RKO (cell line): ENCODE measurements at places on chromosomes 6 and 20.

- DNase-seq, result peak; percentile 23
Observed at GRCh38 chr6:161139766-161140553, 133.9 kb downstream of the AGPAT4 start.

DNA sequence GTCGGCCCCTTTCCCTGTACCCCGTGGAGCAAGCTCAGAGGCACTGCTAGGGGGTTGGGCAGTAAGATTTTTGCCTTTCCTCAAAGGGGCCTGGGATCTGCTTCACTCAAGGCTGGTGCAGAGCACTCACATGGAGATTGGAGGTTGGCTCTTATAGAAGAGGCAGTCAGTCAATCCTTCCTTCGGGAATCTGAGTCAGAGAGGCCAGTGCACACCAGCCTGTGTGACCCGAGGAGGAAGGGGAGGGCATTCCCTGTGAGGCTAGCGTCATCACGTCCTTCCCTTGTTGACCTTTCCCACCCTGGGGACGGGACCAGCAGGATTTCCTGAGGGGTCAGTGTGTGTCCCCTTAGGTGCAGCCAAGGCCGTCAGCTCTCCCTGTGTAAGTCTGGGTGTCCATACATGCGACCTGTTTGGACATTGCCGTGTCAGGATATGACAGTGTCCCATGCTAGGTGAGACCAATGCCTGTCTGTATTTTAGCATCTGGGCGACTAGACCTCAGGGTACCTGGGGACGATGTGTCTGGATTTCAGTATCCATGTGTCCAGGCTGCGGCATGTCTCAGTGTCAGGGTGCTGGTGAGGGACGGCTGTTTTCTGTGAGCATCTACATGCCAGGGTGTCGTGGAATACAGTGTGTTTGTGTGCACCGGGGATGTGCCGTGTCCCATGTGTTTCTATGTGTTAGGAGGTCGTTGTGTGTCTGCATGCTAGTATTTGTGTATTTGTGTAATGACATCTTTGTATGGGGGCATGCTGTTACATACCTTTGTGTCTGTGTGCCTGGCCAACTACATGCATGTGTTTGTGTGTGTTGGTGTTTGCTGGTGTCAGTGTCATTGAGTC is 2.8 kb upstream of the ZNF512B start:
- DNase-seq, result peak; percentile 55

DNA sequence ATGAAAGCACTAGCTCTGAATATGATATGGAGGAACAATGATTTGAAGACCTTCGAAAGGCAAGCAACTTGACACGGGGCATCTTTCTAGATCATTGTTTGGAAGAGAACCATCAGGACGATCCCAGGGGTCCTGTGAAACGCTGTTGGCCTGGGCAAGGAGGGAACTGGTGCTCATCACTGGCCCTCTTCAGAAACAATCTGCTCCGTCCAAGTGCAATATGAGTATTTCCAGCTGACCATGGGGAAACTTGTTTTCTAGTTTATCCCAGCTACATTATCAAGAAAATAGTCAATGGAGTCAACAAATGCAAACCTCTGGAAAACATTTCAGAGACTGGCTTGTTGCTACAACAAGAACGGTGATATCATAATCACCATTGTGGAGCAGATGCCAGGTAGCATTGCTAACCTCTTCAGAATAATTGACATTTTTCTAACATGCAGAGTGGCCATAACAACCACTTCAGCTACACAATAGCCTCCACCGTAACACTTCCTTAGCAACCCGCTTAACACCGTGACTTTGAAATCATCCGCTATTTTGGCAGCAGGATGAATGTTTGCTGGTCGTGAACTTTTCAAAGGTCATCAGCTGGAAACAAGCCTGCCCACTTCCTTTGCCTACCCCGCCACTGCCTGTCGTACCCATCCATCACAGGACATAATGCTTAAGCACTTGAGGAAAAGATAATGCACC is 112.0 kb upstream of the PDE10A start:
- no peak for DNase-seq

GRCh38 chr20:50193199-50193835 is 2.7 kb downstream of the CEBPB start:
- no peak for DNase-seq

GRCh38 chr20:45834797-45835161 is 1.2 kb downstream of the SNX21 start:
- no peak for DNase-seq

DNA sequence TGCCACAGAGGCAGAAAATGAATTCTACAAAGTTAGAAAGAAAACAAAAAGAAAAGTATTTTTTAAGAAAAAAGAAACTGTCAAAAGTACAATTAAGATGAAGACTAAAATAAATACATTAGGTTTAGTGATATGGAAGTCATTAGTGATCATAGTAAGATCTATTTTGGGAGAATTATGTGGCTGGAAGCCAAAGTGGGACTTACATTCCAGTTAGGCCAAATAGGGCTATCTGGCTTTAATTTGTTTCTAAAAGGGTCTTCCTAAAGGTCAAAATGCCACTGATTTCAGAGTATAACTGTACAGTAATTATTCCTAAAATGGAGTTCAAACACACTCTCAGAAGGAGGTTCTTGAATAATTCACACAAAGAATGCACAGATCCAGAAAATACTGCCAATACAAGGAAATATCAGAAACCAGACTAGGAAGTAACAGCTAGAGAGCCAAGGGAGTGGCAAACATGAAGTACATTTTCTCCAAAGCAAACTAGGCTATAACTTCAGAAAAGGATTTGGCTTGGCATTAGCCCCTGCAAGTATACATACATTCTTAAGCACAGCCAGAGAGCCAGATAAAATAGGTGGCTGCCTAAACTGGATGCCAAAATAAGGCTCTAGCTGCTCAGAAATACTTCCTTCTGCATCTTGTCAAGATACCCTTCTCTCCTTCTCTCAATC is 45.3 kb downstream of the PDSS2 start:
- DNase-seq, result no peak

DNA sequence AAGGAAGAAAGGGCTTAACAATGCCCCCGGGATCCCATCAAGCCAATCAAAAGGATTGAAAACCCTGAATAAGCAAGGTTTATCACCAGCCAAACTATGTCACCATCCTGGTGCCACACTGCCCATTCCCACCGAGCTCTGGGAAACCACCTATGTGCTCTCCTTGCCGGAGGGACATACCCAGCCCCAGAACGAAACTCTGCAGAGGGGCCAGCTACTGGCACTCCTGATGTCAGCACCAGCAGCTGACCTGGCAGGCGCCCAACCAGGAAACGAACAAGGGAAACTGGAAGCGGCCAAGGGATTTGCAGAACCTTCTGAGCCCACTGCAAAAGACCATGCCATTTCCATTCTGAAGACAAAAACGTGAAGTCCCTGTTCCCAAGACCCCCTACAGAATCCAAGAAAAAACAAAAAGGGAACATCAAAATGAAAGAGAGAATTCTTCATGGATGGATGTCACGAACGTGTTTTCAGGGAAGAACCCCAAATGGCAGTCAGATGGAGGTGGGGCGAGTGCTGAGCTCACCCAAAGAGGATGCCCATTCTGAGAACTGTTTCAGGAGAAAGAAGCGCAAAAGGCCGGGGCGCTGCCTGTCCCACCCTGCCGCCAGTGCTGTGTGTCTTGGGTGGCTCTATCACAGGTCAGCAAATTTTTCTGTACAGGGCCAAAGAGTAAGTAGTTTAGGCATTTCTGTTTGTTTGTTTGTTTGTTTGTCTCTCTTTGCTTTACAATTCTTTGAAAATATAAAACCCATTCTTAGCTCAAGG is 305.2 kb downstream of the ESR1 start:
- no peak for DNase-seq

- DNase-seq, result no peak
Observed at GRCh38 chr6:55679503-55679902, 100.5 kb upstream of the HMGCLL1 start.

DNA sequence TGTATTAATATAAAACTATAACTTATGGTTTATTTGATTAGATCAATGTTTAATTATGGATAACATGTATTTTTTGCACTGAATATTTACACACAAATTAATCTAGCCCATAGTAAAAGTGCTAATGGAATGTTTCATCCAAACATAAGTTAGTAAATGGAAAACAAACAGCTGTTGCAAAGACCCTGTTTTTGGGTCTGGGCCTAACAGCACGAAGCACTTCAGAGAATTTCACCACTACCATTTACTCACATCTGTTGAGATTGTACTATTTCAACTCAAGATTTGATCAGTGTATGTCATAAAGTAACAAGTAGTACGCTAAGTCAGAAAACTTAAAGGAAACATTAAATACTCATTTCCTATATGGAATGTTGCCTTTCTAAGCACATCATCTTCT is 359.6 kb downstream of the LAMA2 start:
- no peak for DNase-seq

GRCh38 chr6:70538376-70538775 is 28.4 kb upstream of the SDHAF4 start:
- DNase-seq, result no peak

GRCh38 chr20:3046677-3047462 is 1.0 kb downstream of the MRPS26 start:
- peak; percentile 53 for DNase-seq

GRCh38 chr6:85449388-85449817 is 480 bp upstream of the NT5E start:
- peak; percentile 42 for DNase-seq

GRCh38 chr6:97021194-97021593 is 96.7 kb downstream of the KLHL32 start:
- DNase-seq, result no peak

GRCh38 chr6:40640599-40641227 is 53.5 kb upstream of the LRFN2 start:
- DNase-seq, result no peak

GRCh38 chr6:109743739-109744138 is 52.6 kb downstream of the FIG4 start:
- peak; percentile 89 for DNase-seq

- DNase-seq, result peak; percentile 100
Observed at GRCh38 chr6:144095134-144096002, at the start of gene SF3B5. SF3B5 (minus strand) TSS chr6:144095573; CDS start chr6:144095497, 76 bp downstream.

GRCh38 chr20:43913291-43914025 is 1.2 kb upstream of the TOX2 start:
- DNase-seq, result no peak

- no peak for DNase-seq
Observed at GRCh38 chr20:11376998-11377397, 540.7 kb upstream of the BTBD3 start.

- DNase-seq, result no peak
Observed at GRCh38 chr6:22071270-22072041, 225.4 kb downstream of the PRL start.

GRCh38 chr6:38133932-38134703 is 314.6 kb downstream of the ZFAND3 start:
- DNase-seq, result no peak

DNA sequence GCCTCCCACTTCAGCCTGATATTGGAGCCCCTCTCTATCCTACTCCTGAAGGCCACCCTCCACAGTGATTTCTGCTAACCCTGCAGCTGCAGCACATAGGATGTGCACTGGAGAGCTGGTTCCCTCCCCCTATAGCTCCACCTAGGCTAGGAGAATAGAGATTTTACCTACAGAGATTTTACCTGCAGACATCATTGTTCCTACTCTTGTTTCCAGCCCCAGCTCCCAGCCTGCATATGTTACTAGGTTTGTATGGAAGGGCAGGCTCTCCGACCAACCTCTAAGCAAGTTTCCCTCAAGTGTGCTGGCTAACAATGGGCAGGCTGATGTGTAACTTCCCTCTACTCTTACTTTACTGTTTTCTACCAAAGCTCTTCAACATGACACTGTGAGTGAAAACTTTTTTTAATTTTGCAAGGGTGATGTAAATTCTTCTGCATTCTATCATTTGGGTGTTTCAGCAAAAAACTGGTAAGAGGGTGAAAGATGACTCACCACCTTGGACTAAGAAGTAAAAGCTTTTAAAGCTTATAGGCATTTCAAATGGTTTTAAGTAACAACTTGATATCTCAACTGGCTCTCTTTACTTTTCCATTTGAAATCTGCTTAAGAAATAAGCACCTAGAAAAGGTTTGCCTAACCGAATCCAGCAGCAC is 106.8 kb downstream of the CDK19 start:
- DNase-seq, result no peak

- DNase-seq, result no peak
Observed at GRCh38 chr20:15760001-15760621, 813.1 kb downstream of the KIF16B start.

DNA sequence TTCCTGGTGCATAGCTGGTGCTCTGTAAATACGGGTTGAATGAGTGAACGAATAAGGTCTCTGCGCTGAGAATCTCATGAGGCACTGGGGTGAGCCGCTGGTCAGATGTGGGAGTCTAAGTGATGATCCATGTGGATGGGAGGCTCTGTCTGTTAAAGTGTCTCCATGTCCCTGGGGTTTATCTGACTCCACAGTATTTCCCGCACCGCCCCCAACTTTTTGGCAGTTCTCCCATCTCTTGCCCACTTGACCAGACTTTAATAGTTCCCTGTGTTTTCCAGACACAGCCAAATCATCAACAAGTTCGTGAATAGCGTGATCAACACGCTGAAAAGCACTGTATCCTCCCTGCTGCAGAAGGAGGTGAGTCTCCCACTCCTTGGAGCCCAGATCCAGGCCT is 9.9 kb downstream of the BPIFA2 start:
- no peak for DNase-seq

GRCh38 chr6:37990762-37991525 is 171.4 kb downstream of the ZFAND3 start:
- DNase-seq, result peak; percentile 12

- no peak for DNase-seq
Observed at GRCh38 chr6:153484056-153484455, 353.0 kb upstream of the RGS17 start.

GRCh38 chr6:3603340-3604130 is 146.7 kb upstream of the SLC22A23 start:
- DNase-seq, result no peak
